Hair follicle dermal papilla cell (primary cell): ENCODE measurements at places on chromosomes 3 and 15. TPM values are rescaled to one million over a fixed set of nuclear protein-coding genes. Genes with fewer than 3 reads are reported as not detected.

FBLN2 gene
- total RNA-seq = 493 and 624 TPM in 2 replicates

FBXW12 gene
- 0.12 and 0.32 TPM in 2 replicates for total RNA-seq

CAMK2N2 gene
- 0.16 TPM in 1 of 2 replicates, not detected in the other for total RNA-seq

HHLA2 gene
- not detected in 2 replicates for total RNA-seq

LIPC gene
- total RNA-seq = 1.6 and 4.4 TPM in 2 replicates

PRTG gene
- total RNA-seq = 0.49 and 1.9 TPM in 2 replicates

GNAT1 gene
- not detected in 2 replicates for total RNA-seq

PPP1R14D gene
- not detected in 2 replicates for total RNA-seq

MAP4 gene
- total RNA-seq = 213 and 224 TPM in 2 replicates

COL6A5 gene
- total RNA-seq = under 0.01 and 0.97 TPM in 2 replicates

DCLK3 gene
- total RNA-seq = under 0.01 TPM in 1 of 2 replicates, not detected in the other

SLC6A20 gene
- total RNA-seq = not detected in 2 replicates

AHSG gene
- total RNA-seq = not detected in 2 replicates

CCR3 gene
- total RNA-seq = not detected in 2 replicates
